ENCODE measurements at places on chromosomes 1 and 21.

- DNase-seq = no peak
Measured at GRCh38 chr21:38413958-38414548, 84.2 kb downstream of the ERG start.

- no peak for DNase-seq
Measured at GRCh38 chr1:219514728-219515127, 98.2 kb downstream of the ZC3H11B start.

DNA sequence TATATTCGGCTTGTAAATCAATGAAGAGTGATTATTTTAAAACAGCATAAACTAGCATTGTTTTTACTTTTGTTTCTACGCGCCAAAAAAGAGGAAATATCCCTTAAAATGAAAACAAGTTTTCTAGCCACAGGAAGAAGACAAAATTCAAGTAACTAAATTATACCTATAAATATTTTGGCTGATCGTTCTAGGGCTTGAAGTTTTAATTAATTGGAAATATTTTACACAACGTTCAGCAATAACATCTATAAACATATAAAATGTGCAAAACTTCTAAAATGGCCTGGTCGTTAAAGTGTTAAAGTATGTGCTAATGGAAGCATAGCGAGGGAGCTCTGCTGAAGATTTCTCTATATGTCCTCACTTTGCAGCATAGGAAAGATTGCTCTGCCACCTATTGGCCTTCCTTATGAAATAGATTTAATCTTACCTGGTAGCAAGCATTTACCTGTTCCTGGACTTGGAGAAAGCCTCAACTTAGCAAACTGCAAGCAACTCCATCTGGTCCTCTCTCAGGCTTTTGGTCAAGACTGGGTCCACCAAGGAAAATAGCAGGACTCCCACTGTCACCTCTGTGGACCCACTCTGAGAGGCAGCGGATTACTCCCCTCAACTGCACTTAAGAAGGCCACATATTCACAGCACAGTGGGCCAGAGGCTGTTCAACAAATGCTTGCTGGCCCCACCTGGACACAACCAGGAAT lies 351.3 kb upstream of the RUNX1 start:
- no peak for DNase-seq

DNA sequence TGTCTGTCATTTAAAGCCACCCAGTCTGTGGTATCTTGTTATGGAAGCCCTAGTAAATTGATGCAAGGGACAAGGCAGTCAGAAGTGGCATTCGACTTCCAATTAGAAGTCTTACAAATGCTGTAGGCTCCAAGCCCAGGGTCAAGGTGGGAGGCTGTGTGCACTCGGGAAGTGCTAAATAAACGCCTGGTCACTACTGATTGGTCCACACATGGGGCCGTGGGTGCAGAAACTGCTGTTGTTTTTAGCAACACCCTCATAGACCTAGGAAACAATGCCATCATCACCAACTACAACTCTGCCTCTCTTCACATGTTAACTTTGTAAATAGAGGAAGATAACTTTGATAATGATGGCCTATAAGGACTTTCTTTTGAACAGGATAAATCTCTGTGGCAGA lies 20.2 kb upstream of the ZBTB21 start:
- DNase-seq = no peak

DNA sequence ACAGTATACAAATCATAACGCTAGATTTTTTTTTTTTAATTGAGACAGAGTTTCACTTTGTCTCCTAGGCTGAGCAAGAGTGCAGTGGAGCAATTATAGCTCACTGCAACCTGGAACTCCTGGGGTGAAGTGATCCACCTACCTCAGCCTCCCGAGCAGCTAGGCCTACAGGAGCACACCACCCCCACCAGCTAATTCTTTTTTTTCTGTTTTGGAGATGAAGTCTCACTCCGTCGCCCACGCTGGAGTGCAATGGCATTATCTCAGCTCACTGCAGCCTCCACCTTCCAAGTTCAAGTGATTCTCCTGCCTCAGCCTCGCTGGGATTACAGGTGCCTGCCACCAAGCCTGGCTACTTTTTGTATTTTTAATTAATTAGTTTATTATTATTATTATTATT lies 21.3 kb downstream of the NPR1 start:
- no peak for DNase-seq

DNA sequence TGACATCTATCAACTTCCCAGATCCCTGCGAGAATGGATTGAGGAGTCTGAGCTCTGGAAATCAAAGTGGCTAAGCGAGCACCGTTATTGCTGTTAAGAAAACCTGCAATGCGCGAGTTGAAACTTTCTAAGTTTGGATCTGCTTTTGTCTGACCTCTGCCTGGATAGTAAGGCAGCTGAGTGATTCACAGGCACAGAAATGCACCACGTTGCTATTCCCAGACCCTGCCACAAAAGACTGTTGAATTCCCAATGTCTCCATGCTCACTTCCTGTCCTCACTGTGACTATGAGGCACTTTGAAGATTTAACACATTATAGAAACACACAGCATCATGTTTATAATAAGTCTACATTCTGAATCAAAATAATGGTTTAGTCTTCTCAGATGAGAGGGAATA lies 27.1 kb upstream of the CNIH3 start:
- DNase-seq = no peak

- DNase-seq = no peak
Measured at GRCh38 chr1:225942574-225942973, 1.6 kb upstream of the LEFTY2 start.

- DNase-seq = no peak
Measured at GRCh38 chr1:94193128-94193527, 44.3 kb downstream of the ARHGAP29 start.

GRCh38 chr1:241396747-241397681 lies 40.0 kb upstream of the RGS7 start:
- no peak for DNase-seq

GRCh38 chr1:87806379-87807094 lies 477.9 kb downstream of the LMO4 start:
- DNase-seq = no peak

DNA sequence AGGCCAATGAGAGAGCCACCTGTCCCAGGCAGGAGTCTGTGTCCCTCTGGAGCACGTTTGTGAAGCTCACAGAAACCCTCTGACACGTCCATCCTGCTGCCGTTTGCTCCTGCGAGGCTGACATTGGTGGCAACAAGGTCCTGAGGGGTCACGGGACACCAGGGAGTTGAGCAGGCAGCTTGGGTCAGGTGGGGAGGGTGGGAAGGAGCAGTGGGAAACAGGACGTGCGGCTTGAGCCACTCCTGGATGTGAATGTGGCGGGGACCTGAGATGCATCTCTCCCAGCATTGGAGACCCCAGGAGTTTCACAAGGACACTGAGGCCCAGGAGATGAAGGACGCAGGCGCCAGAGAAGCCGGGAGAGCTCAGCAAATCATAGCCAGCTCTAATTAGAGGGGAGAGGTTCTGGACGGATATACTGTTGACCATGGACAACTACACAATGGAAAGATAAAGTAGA lies 149.0 kb downstream of the PEX14 start:
- no peak for DNase-seq

- DNase-seq = no peak
Measured at GRCh38 chr1:205047764-205048231, 4.8 kb downstream of the CNTN2 start.

DNA sequence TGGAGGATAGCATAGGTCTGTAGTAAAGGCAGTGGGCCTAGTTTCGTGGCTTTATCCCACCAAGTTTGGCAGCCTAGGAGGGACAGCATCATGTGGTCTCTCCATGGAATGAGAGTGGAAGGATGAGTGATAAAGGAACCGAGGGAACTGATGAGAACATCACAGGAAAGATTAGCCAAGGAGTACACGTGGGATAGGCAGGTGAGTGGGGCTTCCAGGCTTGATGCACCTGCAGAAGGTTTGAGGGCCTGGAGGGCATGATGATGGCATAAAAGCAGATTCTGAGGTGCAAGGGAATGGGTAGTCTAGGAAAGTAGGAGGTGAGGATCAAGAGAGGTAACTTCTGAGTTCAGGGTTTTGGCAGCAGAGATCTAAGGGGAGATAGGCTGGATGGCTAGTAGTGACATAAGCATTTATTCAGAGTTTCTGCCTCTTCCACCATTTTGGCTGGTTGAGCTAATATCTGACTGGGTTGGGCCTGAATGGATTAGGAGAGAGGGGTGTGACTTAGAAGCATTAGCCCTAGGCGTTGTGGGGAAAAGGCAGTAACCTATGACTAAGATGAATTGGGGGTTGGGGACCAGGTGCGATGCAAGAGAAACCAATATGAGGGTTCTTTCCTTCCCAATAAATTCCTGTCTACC lies 9.1 kb downstream of the PTGFRN start:
- DNase-seq = no peak

- DNase-seq = no peak
Measured at GRCh38 chr1:164969253-164969652, 387.3 kb downstream of the LMX1A start.

GRCh38 chr1:51693419-51694155 lies 76.7 kb downstream of the OSBPL9 start:
- DNase-seq = no peak

DNA sequence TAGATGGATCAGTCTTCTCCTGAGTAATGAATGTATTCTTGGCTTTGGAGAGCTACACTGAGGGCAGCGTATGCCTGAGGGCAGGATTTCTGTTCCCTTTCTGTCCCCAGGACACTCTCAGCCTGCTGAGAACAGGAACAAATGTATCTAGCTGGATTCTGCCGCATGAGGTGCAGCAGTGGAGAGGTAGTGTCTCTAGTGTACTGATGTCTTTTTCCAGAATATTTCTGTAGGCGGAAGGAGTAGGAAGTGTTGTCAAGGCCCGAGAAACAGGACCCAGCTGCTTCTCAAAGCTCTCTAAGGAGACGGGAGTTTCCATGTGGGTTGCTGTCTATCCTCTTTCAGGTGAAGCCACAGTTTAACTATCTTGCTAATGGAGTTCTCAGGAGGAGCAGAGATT lies 65.5 kb downstream of the MT1HL1 start:
- no peak for DNase-seq

DNA sequence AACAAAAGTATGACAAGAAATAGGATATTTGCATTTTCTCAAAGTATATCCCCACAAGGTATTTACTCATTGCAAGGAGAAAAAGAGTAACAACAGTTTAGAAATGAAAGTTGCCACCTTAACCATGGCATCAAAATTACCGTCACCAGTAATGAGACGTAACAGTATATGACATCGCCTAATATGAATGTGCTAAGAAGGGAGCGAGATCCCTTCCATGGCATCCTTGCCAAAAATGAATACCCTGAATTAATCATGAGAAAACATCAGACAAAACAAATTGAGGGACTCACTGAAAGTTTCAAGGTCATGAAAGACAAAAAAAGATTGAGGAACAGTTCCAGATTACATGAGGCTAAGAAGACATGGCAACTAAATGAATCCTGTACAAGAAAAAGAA lies 78.9 kb upstream of the MROH9 start:
- no peak for DNase-seq

GRCh38 chr1:112507921-112508277 lies 866 bp upstream of the WNT2B start:
- DNase-seq = no peak

DNA sequence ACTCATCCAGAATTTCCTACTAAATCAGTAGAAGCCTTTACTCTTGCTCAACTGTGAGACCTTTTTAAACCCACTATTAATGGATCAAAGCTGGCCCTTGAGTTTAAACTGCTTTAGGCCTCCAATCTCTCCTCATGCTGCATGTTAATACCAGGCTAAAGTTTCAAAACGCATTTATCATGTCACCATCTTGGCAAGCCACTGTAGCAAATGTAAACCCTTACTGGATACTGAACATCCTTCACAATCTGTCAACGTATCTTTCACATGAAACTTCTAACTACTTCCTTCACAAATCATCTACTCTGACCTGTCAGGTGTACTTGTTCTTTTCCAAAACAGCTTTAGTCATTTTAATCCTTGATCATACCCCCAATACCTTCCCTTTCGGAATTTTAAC lies 3.0 kb downstream of the PAXBP1 start:
- DNase-seq = no peak

GRCh38 chr1:173661271-173661670 lies 8.4 kb downstream of the ANKRD45 start:
- DNase-seq = no peak

DNA sequence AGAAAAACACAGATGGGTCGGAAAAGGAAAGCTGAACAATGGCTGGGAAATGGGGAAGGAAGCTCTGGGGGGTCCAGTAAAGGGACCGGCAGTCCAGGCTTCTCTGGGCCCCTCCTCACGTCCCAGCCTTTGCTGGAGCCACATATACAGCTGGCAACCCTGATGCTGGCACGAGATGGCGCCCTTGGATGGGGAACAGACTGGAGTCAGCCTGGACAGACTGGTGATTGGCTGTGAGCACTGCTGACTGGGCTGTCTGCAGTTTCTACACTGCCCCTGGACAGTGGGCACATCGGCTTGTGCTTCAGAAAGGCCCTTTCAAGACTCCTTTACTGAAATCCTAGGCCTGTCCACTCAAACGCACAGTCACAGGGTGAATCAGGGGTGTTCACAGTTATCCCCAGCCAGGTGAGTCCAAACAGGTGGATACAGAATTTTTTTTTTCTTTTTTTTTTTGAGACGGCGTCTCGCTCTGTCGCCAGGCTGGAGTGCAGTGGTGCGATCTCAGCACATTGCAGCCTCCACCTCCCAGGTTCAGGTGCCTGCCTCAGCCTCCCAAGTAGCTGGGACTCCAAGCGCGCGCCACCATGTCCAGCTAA lies 31.1 kb upstream of the ZBTB40 start:
- DNase-seq = no peak

GRCh38 chr1:197467881-197468280 lies 199.8 kb downstream of the CRB1 start:
- no peak for DNase-seq

- DNase-seq = no peak
Measured at GRCh38 chr1:36151134-36151844, 2.0 kb upstream of the TRAPPC3 start.

DNA sequence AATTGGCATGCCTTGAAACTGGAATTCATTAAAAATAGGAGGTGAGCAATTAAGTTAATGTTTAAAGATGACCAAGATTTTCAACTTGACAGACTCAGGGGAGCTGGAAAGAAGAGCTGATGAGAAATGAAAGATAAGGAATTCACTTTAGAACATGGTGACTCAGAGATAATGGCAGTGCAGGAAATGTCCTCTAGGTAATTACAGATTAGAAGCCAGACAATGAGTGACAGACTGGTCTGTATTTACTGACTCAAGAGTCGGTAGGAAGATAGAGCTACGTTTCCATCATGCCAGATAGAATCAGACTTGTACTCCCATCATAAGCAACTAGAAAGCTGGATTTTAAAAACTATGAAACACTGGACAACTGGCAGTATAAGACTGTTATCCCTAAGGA lies 151.6 kb downstream of the AJAP1 start:
- DNase-seq = no peak

Measured in stimulated activated CD8-positive, alpha-beta memory T cell treated with anti-CD3 and anti-CD28 coated beads, Interleukin-4, amount 100 ng/mL, for 4 hours (primary cell).